ENCODE measurements at places on chromosomes 13 and 19.

- no peak for DNase-seq
These were observed 233.9 kb downstream of the ABCC4 start for GRCh38 chr13:95067303-95067702.

DNA sequence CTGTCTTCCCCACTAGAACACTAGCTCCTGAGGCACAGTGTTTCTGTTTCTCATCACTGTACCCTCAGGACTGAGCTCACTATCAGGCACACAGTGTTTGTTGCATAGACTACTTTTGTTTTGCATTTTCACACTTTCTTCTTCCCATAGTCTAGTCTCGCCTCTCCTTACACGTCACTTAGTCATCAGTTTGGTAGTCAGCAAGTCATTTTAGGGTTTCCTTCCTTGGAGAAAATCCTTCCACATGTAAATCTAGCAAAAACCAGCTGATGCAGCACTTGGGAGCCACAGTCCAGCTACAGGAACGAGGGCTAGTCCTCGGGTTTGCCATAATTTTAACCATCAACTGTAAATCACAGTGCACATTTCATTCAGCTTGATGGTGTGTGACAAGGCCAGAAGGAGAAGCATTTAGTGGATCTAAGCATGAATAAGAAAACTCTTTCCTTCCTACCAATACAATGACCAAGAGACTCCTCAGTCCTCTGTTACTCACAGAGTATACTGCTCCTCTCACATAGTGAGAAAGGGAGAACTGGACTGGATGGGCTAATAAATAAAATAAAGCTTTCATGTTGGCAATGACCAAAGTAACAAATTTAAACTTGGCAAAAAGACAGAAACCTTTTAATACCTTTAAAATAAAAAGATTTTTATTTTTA, 221.0 kb downstream of the KLF12 start:
- DNase-seq, result peak; percentile 19

- DNase-seq, result no peak
These were observed 263.0 kb downstream of the DCT start for GRCh38 chr13:94216476-94216875.

GRCh38 chr19:34639491-34640085, 37.4 kb downstream of the SCGB2B2 start:
- DNase-seq, result peak; percentile 10

- DNase-seq, result no peak
These were observed 22.0 kb upstream of the STOML3 start for GRCh38 chr13:39012608-39013007.

- no peak for DNase-seq
These were observed 5.9 kb upstream of the SLC7A10 start for GRCh38 chr19:33231511-33231910.

GRCh38 chr13:110726726-110727125, 13.2 kb downstream of the ING1 start:
- DNase-seq, result no peak

Measured in AG04449 (cell line).